Stimulated activated CD4-positive, alpha-beta T cell treated with anti-CD3 and anti-CD28 coated beads, Interleukin-15, amount 100 ng/mL, for 48 hours (primary cell): ENCODE measurements at places on chromosomes 4 and X.

GRCh38 chrX:35339796-35340195 is 397.2 kb downstream of the FAM47B start:
- no peak for DNase-seq

GRCh38 chr4:103591841-103592240 is 127.9 kb downstream of the TACR3 start:
- no peak for DNase-seq

GRCh38 chrX:118807151-118808017 is 16.2 kb upstream of the ZCCHC12 start:
- peak; percentile 22 for DNase-seq

DNA sequence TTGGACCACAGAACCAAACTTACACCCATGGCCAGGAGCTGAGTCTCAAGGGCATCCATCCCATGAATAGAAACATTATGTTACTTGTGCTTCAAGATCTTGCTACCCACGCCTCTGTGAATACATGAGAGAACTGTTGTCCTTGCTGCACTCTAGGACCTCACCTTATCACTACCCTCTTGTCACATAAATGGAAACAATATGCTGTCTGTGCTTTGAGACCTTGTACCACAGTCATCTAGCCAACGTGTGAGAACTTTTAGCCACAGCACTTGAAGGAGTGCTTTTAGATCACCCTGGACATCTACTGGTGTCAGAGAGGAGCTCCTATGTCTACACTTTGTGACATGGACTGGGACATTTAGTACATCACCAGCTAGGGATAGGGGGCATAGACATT is 30.7 kb upstream of the HUWE1 start:
- no peak for DNase-seq

DNA sequence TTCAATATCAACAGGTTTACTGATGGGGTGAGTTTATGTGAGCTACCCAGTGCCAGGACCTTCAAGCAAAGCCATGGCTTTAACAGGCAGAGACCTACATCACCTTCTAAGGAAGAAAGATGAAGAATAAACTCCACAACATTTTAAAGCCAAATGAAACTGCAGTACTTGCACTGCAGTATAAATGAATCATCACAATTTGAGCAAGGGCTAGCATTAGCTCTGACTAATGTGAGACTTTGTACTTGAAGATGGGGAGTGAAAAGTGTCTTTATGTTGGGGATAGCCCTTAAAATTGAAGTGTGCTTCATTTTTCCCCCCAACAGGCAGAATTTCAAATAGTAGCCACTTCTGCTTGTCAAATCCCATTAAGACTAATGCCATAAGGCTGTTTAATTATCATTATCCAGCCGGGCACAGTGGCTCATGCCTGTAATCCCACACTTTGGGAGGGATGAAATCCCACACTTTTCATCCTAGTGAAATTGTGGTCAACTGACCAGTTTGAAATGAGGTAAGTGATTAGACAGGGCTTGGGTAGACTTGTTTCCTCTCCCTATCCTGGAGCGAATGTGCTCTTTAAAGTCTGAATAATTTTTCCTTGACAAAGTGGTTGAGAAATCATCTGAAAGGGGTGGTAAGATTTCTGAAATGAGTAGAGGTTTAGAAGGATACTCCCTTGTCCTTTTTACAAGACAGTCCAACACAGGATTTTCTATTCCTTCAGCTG is 27.2 kb upstream of the GPR34 start:
- no peak for DNase-seq

DNA sequence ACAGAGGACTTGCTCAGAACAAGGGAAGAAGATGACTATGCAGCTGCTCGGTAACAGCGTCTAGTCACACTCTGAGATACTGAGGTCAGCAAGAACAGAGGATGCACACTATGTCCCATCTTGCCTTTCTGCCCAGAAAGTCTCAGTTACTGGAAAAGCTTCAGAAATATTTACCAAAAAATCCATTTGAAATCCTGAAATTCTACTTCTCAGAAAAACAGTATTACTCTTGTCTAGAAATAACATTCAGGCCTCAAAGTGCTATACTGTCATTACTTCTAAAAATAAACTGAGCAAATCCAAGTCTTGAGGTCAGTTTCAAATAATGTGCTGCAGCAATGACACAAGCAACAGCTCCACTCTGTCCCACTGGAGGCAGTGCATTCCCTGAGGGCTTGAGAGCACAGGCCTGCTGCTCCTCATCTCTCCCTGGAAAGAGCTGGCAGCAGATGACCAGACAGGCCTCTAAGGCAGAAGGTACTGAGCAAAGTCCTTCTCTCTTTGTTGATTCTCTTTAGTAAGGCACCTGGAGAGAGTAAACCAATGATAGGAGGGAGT is 76.9 kb downstream of the CAMK2D start:
- DNase-seq, result peak; percentile 21

DNA sequence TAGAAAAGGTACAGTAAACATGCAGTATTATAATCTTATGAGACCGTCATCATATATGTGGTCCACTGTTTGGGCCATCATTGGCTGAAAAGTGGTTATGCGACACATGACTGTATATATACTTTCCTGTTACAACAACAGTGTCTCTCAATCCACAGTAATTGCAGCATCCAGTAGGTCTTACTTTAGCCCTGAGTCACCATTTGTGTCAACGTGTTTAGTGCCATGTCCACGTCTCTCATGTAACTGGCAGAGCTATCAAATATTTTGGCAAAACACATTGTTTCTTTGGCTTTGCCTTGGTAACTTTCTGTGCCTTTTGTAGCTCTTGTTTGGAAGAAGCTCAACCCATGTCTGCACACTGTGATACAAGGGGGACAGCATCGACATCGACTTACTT is 73.8 kb downstream of the CD38 start:
- DNase-seq, result no peak

DNA sequence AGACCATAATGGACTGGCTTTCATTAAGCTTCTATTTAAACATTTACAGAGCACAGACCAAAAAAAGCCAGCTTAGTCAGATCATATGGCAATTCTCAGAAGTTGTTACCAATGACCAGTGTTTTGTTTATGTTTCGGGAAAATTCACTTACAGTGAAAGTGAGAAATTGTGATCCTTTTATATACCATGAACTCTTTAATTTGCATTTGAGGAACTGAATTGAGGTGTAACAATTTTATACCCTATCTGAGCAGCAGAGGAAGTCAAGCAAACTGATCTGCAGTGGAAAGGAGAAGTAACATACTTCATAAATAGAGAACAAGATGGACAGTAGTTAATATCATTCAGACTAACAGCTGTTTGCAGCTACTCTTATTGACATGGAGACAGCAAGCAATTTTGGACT is 97.1 kb downstream of the TMA16 start:
- DNase-seq, result no peak

GRCh38 chr4:8160233-8160560 is 1.6 kb upstream of the ABLIM2 start:
- DNase-seq, result no peak

GRCh38 chr4:83335701-83336100 is 1.1 kb upstream of the HPSE start:
- no peak for DNase-seq

- DNase-seq, result no peak
Observed at GRCh38 chrX:51182545-51182944, 150.1 kb upstream of the NUDT10 start.

GRCh38 chrX:22202251-22202650 is 70.5 kb upstream of the CBLL2 start:
- no peak for DNase-seq

GRCh38 chr4:52588097-52588496 is 71.0 kb downstream of the USP46 start:
- no peak for DNase-seq

DNA sequence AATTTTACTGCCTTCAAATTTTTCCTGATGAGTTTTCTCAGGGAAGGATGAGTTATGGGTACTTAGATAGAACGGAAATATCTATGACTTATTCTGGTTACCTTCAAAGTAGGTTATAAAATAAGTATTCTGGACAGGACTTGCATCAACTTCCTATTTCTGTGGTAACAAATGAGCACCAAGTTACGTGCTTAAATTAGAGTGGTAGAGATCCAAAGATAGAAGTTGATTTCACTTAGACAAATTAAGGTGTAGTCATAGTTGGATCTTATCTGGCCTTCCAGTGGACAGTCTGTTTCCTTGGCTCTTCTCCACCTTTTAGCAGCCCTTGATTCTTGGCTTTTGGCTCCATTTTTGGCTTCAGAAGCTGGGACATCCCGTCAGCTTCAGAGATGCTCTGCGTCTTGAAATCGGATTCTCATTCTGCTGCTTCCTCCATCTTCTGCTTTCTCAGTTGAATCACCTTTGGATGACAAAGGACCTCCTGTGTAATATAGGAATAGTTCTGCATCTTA is 109.9 kb downstream of the ZNF518B start:
- no peak for DNase-seq

DNA sequence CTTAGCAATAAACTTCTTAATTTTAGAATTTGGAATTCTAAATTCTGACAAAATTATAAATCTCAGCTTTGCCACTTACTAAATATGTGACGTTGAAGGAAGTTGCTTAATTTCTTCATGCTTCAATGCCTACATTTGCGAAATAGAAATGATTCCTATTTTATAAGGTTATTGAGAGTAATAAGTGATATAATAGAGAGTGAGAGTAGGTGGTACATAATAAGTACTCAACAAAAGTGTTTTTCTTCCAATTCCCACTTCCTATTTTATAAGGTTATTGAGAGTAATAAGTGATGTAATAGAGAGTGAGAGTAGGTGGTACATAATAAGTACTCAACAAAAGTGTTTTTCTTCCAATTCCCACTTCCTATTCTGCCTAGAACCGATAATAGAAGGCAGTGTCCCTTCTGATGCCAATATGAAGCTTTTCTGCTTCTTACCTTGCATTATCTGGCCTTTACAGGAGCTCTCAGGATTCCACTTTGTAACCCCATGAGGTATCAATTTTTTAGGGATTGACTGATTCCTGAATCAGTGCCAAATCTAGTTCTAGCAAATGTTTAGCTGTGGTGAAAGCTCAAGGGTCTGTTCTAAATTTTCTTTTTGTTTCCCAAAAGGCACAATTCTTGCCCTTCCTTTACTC is 31.4 kb downstream of the VSIG4 start:
- no peak for DNase-seq

- DNase-seq, result no peak
Observed at GRCh38 chrX:134821370-134821769, 163.1 kb upstream of the PLAC1 start.

GRCh38 chr4:88533088-88533790 is 9.7 kb upstream of the PYURF start:
- DNase-seq, result no peak

DNA sequence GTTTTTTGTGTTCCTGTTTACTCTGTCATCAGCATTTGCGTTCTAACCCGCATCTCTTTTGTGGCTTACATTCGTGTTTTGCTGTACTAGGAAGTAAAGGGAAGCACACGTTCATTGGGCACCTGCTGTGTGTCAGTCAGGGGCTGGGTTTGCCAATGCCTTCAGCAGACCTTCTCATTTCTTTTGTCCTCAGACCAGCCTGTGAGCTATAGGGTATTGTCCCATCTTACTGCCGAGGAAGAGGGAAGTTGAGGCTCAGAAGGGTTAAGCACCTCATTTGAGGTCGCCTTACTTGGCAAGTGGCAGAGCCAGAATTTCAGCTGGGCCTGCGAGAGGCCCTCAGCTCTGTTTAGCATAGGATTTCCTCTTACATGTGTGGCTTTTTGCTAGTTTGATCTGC is 8.7 kb downstream of the TBC1D14 start:
- no peak for DNase-seq

DNA sequence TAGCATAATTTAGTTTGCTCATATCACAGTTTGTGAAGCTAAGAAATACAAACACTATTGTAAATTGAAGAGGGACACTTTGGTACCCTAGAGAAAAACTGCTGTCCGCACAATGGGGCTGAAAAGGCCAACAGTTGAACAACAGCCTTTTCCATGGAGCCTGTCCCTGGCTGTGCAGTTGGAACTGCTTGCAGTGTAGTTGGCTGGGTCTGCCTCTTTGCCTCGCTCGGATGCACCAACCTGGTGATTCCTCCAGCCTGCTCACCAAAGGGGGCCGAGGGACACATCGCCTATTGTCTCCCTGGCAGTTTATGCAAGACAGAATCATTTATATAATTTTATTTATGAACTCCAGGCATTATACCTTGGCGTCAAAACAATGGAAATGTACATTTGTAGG is 16.5 kb upstream of the GALNT7 start:
- no peak for DNase-seq
